GM12864 (cell line): ENCODE measurements at places on chromosomes 6 and 20.
A peak's percentile ranks its signal among the peaks of the same experiment; 100 is the strongest.

- no peak for DNase-seq
Measured at GRCh38 chr6:142417331-142417750, 115.5 kb downstream of the ADGRG6 start.

- no peak for DNase-seq
Measured at GRCh38 chr6:80742481-80742880, 636.0 kb downstream of the BCKDHB start.

- DNase-seq: no peak
Measured at GRCh38 chr6:169986171-169986847, 234.9 kb downstream of the ERMARD start.

- no peak for DNase-seq
Measured at GRCh38 chr6:3350252-3350796, 91.6 kb downstream of the PSMG4 start.

DNA sequence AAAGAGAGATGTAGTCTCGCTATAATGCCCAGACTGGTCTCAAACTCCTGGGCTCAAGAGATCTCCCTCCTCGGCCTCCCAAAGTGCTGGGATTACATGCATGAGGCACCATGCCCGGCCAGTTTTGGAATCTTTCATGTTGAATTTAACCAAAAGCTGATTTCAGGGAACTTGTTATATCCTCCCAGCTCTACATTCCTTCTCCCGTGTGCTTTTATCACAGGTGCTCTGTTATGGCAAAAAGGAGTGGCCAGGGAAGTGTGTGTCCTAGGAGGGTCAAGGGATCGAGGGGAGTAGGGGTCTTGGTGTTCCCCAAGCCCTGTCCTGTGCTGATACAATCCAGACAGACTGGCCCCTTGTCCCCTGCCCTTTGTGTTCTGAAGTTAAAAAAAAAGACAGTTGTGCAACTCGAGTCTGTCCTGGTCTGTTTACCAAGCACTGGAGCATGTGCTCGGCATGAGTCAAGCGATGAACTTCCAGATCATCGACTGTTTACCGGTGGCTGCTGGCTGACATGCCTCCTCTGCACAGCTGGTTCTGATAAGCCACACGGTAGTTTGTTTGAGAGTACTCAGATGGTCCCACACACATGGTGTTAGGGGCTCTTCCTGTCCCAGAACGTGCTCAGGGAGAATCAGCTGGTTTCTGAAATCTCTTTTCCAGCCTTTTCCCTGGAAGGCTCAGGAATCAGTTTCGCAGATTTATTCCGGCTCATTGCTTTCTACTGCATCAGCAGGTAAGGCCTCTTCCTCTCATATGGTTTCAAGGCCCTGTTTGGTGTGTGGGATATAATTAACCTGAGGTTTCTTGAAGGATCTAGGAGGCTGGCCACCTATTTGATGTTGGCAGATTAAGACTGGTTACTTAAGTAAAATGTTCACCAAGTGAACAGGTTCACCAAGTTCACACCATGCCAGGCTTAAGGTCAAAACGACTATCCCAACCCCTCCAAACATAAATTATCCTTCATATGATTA is 52.6 kb upstream of the NAA20 start:
- DNase-seq: no peak

GRCh38 chr6:164455835-164456234 is 853.6 kb downstream of the C6orf118 start:
- no peak for DNase-seq

DNA sequence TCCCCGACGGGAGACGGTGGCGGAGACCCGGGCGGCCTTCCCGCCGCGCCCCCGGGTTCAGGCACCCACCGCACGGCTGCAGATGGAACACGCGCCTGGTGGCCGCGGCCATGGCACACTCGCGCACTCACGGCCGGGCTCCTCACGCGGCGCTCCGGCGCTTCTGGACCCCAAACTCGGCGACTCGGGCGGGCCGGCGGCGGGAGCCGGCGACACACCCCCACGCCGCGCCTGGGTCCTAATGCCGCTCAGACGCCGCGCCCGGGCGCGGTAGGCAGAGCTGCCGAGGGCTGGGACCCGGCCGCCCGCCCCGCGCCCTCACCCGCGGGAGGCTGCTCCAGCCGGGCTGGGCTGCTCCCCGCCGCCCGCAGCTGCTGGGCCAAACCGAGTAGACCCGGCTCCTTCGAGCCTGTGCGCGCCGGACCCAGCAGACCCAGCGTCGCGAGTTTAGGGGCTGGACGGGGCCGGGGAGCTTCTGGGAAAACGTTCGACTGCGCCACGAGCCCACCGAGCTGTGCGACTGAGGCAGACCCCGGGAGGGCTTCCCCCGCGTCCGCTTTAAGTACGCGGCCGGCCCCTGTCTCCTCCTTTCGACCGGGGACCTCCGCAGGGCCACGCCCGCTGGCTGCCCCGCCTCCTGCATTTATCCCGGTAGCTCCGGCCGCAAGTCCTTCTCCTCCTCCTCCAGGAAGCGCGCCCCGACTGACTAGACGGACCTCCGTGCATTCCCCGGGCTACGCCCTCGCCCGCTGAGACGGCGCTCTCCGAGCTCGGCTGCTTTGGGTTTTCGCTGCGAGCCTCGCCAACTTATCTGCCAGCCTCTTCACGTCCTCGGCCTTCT is at the start of gene SLC4A11:
Gene SLC4A11, minus strand, starts transcription at position 165 of the 841 bp plus-strand sequence. Its CDS starts 53 bp downstream, at position 112.
- DNase-seq: no peak

- DNase-seq: no peak
Measured at GRCh38 chr6:9159051-9159450, 723.7 kb upstream of the SLC35B3 start.

- DNase-seq: no peak
Measured at GRCh38 chr6:125444006-125444923, 142.5 kb upstream of the HDDC2 start.

DNA sequence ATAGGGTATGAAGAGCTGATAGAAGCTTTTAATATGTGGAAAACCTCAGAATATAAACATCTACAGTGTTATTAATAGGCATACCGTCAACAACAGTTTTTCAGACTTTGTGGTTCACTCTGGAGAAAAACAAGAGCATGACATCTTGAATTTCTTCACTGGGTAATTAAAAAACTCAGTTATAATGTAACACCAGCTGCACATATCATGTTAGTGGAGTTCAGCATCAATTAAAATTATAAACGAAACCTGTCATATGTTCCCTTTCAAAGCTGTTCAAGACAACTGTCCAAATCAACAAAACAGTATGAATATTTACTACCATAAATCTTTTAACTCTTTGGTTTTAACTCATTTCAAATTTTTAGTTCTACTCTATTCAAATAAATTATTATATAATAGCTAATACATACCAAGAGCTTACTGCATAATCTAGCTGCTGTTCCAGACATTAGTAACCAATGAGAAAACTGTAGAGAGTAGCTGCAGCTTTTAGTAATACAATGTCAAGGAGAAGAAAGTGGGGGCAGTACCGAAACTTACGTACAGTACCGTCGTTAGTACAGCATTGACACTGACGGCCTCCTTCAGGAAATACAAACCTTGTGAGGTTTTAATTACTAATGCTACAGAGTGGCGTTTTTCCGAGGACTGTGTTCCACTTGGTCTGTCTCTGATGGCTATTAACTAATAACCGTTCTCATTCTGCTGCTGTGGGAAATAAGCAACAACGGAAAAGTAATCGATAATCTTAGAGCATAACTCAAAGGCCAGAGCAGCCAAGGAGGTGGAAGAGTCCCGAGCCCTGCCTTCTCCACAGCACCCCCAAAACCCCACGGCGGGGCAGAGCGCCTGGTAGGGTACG is 532 bp upstream of the PM20D2 start:
- DNase-seq: peak; percentile 52

DNA sequence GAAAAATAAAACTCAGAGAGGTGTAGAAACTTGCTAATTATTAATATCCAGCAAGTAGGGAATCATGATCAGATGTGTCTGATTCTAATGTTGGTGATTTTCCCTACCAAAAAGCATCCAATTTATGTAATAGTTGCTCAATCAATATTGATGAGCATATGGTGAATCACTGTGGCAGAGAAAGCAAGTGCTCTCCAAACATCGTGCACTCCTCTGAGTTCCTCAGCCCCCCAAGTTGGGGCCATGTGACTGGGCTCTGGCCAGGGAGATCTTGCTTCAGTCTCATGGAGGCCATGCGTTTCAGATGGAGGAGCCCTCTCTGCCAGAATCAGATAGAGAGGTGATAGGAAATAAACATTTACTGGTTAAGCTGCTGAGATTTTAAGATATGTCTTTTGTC is 133.2 kb upstream of the LY86 start:
- no peak for DNase-seq

GRCh38 chr6:45787384-45787783 is 228.3 kb downstream of the CLIC5 start:
- DNase-seq: no peak

DNA sequence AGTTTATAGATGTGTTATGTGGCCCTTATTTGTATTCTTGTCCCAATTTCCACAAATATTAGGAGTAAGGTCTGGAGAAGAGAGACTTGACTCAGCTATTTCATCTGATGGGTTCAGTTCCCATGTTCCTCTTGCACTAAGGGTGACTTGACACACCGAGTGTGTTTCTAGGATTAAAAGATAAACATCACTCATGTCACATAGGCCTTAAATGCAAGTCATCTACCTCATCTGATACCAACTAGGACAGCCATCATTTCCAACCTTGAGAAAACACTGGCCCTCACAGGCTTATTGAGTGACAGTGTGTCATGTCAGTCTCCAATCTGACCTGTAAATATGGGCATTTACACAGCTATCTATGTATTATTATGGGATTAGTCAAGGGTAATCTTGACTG is 53.0 kb upstream of the ADGRF5 start:
- no peak for DNase-seq

GRCh38 chr20:1619861-1620444 is at the start of gene SIRPB1:
Gene SIRPB1, minus strand, starts transcription at chr20:1620009. Its CDS starts 65 bp downstream, at chr20:1619944.
- DNase-seq: no peak

GRCh38 chr6:78808933-78809332 is 58.4 kb upstream of the IRAK1BP1 start:
- no peak for DNase-seq

DNA sequence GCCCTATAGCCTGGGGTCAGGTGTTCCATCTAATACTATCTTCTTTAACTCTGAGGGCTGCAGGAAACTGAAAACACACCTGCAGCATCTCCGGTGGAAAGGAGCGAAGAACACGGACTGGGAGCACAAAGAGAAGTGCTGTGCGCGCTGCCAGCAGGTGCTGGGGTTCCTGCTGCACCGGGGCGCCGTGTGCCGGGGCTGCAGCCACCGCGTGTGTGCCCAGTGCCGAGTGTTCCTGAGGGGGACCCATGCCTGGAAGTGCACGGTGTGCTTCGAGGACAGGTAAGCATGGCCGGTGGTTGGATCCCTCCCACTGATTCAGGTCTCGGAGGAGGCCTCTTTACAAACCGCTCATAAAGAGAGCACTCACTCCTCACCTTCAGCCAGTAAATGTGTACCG is 15.5 kb downstream of the SYTL3 start:
- no peak for DNase-seq

DNA sequence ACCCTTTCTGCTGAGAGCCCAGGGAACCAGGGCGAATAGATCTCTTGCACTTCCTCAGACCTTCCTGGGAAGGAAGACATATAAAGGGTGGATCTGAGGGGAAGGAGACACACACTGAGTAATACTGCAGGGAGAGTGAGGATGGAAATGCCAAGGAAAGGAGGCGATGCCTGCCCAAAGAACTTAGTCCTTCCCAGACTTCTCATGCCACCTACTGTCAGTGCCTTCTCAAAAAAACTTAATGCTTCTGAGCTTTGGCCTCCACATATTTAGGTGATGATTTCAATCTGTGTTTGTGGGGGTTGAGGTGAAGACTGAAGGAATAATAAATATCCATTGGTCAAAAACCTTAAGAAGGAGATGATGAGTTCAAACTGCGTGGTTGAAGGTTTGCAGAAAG is 9.7 kb downstream of the BTN3A1 start:
- DNase-seq: no peak

- no peak for DNase-seq
Measured at GRCh38 chr6:163952005-163952404, 537.5 kb downstream of the QKI start.

DNA sequence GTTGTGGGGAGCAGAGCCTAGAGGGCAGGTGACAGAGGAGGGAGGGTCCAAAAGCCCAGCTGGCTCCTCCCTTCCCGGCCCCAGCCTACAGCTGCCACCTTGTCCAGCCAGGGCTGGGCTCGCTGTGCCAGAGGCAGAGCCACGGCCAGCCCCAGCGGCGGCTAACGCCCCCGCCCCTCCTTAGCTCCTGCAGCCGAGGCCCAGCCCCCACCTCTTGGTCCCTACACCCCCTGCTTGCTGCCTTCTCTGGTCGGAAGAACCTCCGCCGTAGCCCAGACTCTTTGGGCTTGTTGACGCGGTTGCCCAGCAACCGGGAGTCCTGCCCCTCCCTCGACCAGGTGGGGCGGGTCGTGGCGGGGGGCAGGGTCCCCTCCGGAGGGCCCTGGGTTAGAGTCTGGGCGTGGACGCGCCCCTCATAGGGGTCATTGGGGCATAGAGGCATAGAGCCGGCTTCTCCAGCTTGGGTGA is 521 bp upstream of the LKAAEAR1 start:
- no peak for DNase-seq

- no peak for DNase-seq
Measured at GRCh38 chr6:166763606-166764472, 136.8 kb upstream of the RPS6KA2 start.

GRCh38 chr6:147105786-147106185 is 98.4 kb upstream of the STXBP5 start:
- no peak for DNase-seq

GRCh38 chr6:154930451-154930851 is 64.7 kb upstream of the TIAM2 start:
- DNase-seq: no peak

- no peak for DNase-seq
Measured at GRCh38 chr6:39897698-39898097, 36.6 kb downstream of the MOCS1 start.

GRCh38 chr20:53918949-53919361 is 151.4 kb downstream of the BCAS1 start:
- DNase-seq: no peak
